Activated CD4-positive, alpha-beta T cell treated with anti-CD3 and anti-CD28 coated beads, Interleukin-2, amount 10 ng/mL, durations not matched to agents 7 days and 5 days (primary cell): ENCODE measurements at places on chromosomes 6 and 20.

DNA sequence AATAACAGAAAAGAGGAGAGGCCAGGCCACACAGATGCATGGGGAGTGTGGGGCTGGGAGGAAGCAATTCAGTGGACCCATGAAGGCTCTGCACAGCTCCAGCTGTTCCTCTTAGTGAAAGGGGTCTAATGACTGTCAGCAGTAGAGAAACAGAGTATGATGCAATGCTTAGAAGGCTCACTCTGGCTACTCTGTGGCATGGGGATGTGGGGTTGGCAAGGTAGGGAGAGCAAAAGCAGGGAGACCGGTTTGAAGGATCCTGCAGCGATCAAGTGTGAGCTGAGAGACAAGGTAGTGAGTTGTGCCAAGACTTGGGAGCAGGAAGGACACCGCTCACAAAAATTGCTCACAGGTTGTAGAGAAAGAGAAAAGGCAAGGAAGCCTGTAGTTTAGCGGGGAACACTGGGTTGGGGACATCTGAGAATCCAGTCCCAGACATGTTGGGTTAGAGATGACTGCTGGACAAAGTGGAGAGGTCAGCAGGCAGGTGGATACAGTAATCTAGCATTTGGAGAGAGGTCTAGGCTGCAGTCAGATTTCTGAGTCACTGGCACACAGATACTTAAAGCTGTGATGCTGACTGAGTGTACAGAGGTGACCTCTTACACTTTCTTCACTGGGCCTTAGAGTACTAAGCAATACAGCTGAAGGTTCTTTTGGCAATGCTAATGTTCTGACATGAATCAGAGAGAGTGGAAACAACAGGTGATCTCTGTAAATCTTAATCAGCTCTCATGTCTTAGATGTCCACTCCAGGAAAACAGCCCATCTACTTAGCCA is 27.1 kb downstream of the NAPB start:
- DNase-seq = no peak

- DNase-seq = no peak
Measured at GRCh38 chr6:118523216-118523615, 24.9 kb upstream of the PLN start.

DNA sequence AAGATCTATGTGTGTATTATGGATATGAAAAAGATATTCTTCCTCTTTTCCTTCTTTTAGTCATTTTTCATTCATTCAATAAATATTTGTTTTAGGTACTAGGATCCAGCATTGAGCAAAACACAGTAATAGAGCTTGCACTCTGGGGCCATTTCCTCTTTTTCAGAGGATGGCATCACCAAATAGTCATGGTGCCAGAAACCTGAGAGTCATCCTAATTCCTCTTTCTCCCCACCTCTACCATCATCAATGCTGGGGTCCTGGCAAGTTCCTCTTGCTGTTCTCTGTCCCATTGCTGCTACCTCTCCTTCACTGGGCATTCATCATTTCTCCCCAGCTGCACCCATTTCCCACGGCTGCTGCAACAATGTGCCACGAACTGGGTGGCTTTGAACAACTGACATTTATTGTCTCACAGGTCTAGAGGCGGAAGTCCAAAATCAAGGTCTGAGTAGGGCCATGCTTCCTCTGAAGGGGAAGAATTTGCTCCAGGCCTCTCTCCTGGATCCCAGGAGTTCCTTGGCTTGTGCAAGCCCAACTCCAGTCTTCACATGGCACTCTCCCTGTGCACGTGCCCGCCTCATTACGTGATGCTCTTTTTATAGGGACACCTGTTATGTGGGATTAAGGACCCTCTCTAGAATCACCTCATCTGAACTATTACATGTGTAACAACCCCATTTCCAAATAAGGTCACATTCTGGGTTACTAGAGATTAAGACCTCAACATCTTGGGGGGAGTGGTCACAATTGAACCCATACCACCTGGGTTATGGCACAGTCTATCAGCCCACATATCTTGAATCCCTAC is 9.5 kb upstream of the IGF2R start:
- no peak for DNase-seq

DNA sequence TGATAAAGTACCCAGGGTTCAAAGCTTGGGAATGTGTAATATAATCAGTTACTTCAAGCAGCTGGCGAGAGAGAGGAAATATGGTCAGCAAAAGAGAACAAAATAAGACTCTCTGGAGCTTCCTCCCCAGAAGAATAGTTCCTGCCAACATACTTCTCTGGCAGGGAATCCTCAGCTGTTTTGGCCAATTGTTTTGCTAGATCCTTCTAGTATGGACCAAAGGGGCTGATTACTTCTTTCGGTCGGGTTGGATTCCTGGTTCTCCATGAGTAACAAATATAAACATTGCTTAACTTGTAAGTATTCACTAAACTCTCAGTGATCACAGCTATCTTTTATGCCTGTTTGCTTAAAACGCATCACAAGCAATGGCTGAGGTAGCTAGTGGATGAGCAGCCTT is 31.4 kb upstream of the FBXO9 start:
- no peak for DNase-seq

DNA sequence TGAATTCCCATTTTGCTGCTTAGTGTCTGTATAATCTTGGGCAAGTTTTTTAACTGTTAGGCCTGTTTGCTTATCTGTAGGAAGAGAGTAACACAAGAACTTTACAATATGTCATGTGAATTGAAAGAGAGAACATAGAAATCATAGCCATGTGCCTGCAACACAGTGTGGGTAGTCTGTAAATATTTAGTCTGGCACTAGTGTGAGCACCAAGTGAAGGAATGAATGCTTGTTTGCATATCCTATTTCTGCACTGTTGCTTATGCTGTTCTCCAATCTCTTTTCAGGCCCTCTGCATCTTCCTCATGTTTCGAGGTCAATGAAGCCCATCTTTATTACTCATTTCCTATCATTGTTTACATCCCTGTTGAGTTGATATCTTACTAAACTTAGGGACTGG is 49.2 kb downstream of the CBFA2T2 start:
- no peak for DNase-seq

DNA sequence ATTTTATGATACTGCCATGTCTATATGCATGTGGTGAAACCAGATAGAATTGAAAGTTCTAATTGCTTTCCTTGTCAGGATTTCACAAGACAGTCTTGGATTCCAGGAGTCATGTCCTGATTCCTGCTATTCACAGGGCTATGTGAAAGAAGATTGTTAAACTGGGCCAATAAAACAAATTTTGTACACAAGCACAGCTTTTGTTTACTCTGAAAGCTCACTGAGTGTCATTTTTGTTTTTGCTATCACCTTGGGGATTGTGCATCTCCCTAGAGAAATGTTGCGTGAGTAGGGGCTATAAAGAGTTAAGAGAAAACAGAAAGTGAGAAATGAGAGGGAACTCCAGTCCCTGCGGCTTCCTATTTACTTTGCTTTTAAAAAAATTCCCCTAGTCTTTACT is 627.5 kb downstream of the PKHD1 start:
- no peak for DNase-seq

GRCh38 chr6:15436451-15436850 is 190.6 kb downstream of the JARID2 start:
- DNase-seq = no peak

DNA sequence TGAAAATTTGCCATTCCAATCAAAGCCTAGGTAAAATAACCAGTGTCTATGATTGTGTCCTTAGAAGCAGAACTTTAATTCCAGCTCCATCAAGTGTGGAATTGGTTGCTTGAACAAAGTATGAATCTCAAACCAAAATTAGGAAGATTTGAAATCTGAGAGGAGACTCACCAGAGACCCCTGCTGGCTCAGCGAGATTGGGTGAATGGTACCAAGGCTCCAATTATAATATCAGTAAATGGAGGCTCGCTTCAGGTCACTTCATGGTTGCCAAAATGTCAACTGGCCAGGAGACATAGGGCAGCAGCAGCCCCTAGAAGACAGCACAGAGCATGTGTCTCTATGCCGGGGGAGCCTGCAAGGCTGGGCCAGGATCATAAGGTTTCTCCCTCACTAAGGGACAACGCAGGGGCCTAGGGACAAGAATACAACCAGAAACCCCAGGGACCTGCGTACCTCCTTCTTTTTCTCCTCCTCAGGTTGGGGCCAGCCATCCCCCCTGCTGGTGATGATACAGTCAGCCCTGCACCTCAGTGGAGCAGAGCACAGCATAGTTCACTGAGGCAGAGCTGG is 14.0 kb downstream of the RBL1 start:
- DNase-seq = peak; percentile 62

DNA sequence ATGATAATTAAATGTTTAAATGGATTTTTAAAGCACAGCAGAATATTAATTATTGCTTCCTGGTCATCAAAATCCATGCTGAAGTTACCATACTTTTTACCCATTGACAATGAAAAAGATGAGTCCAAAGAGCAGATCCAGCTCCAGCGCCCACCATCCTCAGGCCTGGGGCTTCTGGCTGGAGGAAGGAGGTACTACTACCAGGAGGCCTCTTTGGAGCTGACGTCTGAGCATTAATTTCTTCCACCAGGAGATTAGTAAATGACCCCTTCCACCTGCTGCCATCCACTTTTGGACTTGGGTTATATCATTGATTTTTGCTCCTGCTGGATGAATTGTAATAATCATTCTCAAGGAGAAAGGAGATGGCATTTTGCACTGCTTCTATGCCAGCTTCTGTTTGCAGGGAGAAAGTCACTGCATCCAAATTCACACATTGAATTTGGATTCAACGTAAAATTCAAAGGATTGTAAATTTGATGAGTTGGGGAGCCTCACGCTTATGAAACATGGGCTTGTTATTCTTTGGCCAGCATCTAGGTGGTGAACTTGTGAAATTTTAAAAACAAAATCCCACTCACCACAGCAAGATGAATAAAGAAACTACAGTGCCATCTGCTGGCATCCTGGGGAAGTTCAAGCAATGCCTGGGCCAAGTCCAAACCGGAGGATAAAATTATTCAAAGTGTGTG is 121.8 kb downstream of the SASH1 start:
- peak; percentile 58 for DNase-seq

- no peak for DNase-seq
Measured at GRCh38 chr20:31257364-31257763, at the start of gene DEFB115. TSS of gene DEFB115 (plus strand) at chr20:31257664. CDS start at chr20:31257664, 0 bp downstream.

GRCh38 chr6:107490566-107491137 is 735 bp downstream of the SOBP start:
- no peak for DNase-seq

DNA sequence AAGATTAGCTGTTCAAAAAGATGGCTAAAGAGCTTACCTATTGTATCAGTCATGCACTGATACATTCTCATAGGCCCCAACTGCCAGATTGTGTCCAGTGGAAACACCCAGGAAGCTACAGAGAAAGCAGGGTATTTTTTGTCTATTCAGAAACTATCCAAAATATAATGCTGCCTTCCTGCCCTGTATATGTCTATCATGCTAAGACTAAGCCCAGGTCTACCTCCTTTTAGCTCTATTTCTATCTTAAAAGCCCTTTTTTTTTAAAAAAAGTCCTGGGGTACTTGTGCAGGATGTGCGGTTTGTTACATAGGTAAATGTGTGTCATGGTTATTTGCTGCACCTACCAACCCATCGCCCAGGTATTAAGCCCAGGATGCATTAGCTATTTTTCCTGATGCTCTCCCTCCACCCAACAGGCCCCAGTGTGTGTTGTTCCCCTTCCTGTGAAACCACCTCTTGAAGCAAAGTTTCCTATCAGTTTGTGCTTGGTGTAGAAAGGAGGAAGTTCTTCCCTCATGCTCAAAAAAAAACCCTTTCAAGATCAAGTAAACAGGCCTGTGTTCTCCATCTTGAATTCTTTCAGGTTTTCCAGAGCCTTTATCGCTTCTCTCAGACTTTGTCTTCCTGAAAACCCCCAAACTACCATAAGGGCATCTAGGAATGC is 514 bp downstream of the DEFB129 start:
- DNase-seq = no peak

GRCh38 chr6:41896281-41896680 is 1.1 kb upstream of the USP49 start:
- DNase-seq = no peak

DNA sequence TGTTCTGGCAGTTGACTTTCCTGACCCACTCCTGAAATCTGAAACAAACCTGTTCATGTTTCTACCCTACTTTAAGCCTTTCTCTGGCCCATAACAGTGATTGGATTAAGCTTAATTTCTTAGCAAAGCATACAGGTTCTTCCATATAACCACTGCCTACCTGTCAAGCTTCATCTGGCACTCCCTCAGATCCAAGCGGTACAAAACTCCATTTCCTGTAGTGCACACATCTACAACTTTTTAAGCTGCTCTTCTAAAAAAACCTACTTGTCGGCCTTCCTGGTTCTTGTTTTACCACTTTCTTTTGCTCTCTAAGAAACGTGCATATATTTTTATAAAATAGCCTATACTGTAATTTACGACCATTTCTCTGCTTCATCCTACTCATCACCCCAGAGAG is 916 bp upstream of the PPP1R11 start:
- no peak for DNase-seq

DNA sequence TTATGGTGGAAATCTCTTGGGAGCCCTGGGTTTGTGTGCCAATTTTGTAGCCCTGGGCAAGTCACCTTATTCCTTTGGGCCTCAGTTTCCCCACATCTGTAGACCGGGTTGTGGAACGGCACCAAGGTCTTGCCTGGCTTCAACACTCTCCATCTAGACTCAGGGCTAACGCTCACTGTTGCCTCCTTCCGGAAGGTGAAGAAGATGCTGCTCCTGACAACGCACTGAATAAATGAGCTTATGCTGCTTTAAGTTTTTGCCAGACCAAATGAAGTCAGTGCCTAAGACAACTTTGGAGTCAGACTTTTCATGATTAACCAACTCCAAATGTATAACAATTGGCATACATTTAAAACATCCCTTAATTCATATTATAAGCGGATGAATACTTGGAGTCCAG is 53.1 kb downstream of the PSMG4 start:
- DNase-seq = no peak

GRCh38 chr6:107793191-107793590 is 30.9 kb downstream of the SCML4 start:
- no peak for DNase-seq
